ENCODE measurements at places on chromosomes 6 and 20.

DNA sequence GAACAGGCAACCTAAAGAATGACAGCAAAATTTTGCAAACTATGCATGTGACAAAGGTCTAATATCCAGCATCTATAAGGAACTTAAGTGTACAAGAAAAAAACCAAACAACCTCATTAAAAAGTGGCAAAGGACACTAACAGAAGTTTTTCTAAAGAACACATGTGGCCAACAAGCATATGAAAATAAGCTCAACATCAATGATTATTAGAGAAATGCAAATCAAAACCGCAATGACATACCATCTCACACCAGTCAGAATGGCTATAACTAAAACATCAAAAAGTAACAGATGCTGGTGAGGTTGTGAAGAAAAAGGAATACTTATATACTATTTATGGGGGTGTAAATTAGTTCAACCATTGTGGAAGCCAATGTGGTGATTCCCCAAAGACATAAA lies 5.5 kb downstream of the RFPL4B start:
- no peak for ATAC-seq

DNA sequence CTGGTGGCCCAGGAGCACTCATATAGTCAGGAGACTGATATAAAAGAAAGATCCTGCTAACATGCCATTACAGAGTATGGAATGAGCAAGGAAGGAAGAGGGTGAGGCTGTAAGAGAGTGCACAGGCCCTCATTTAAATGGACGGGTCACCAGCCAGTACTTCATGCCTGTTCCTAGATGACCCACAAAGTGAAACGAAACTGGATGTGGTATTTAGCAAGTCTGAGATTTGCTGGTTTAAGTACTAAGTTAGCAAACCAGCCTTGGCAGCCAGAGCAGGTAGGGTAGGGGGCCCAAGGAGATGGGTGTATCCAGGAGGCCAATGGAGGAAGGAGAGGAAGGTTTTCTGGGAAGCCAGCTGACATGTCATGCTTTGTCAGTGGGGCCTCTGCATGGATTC lies 15.9 kb downstream of the NT5E start:
- ATAC-seq: peak; percentile 42

- ATAC-seq: no peak
Measured at GRCh38 chr20:19143890-19144289, 68.6 kb upstream of the SLC24A3 start.

GRCh38 chr6:17492350-17492749 lies 99.0 kb downstream of the CAP2 start:
- ATAC-seq: no peak

DNA sequence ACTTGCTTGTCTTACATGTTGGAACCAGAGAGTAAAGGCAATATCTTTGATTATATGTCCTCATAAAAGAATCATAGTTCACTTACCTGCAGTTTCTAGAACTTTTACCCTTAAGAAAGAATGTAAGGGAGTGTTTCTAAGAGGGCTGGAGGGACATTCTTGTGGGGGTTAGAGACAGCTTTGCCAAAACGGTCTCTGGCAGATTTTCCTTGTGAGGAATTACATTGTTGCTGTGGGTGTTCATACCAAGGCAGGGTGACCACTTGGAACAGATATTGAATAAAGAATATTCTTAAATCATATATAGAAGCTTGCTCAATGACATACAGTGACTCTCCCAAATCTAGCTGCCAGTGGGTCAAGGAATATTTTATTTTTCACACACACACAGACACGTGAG lies 517.6 kb upstream of the SOX4 start:
- ATAC-seq: no peak

All from stimulated activated memory B cell treated with anti-CD40 and anti-IgM and Interleukin-4, amounts not matched to agents 10 μg/mL and 1 μg/mL and 100 μg/mL, for 72 hours (primary cell).